ENCODE measurements at places on chromosomes 5 and 9.

DNA sequence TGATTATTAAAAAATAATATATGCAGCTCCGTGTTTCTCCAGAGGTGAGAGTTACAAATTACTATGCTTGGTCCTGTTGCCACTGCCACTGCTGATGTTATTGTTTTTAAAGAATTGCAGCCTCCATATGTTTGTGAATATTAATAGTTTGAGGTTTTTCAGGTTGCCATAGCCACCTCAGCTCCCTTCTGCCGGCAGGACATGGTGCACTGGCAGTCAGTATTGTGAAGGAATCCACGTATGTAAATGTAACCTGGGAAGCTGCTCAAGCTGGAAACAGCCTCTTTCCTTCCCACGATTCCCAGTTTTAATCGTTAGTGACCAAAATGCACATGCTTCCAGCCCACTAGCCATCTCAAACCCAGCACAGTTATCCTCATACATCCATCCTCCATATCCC is 184.4 kb upstream of the CCNG1 start:
- DNase-seq = no peak

GRCh38 chr9:18499980-18500379 is 26.0 kb downstream of the ADAMTSL1 start:
- DNase-seq = no peak

DNA sequence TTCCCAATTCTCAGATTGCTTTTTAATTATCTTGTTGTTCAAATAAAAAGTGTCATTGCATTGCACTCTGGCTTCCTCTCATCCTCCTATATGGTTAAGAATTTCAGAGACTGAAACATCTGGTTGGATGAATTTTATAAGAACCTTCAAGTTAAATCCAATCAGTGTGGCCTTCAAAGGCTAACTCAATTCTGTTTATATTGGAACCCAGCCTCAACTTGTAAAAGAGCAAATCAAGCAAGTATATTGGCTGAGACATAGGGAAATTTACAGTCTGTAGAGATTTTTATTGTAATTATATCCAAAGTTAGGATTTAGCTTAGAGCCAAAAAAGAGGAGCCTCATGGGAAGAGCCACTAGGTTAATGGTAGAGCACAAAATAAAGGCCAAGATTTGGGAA is 159.9 kb upstream of the FER start:
- DNase-seq = no peak

DNA sequence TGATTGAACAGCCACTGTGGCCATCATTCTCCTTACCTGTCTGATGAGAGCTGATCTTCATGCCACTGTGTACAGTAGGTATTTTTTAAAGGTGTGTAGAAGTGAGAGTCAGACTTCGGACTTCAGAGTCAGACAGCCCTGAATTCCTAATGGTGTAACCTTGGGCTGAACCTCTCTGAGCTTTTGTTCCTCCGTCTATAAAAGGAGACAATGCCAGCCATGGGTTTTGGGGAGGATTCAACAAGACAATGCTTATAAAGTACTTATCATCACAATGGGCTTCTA is 18.7 kb downstream of the GSN start:
- no peak for DNase-seq

All from stimulated activated effector memory CD8-positive, alpha-beta T cell treated with anti-CD3 and anti-CD28 coated beads, Interleukin-12 subunit alpha, Interleukin-12 subunit beta, amount 100 ng/mL, for 72 hours (primary cell).